H1 (cell line): ENCODE measurements at places on chromosomes 2 and 18. TPM values are rescaled to one million over a fixed set of nuclear protein-coding genes. Genes with fewer than 3 reads are reported as not detected.

DNA sequence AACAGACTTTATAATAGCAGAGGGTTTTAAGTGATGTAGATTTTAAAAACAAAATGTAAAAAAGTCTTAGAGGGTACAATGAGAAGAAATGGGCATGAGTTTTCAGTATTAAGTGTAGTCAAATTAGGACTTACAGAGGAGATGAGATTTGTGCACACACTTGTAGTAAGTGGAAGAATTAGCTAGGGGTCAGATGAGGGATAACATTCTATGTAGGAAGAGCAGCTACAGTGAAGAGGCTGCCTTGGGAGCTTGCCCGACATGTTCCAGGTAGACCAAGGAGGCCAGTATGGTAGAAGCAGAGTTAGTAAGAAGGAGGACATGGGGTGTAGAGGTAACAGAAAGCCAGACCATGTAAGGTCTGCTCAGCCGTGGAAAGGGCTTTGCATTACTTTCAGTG, 189.2 kb upstream of the DSEL start:
- no peak for DNase-seq

The FSHR gene
- polyA plus RNA-seq, result 0.06 TPM in 1 of 2 replicates, not detected in the other

DNA sequence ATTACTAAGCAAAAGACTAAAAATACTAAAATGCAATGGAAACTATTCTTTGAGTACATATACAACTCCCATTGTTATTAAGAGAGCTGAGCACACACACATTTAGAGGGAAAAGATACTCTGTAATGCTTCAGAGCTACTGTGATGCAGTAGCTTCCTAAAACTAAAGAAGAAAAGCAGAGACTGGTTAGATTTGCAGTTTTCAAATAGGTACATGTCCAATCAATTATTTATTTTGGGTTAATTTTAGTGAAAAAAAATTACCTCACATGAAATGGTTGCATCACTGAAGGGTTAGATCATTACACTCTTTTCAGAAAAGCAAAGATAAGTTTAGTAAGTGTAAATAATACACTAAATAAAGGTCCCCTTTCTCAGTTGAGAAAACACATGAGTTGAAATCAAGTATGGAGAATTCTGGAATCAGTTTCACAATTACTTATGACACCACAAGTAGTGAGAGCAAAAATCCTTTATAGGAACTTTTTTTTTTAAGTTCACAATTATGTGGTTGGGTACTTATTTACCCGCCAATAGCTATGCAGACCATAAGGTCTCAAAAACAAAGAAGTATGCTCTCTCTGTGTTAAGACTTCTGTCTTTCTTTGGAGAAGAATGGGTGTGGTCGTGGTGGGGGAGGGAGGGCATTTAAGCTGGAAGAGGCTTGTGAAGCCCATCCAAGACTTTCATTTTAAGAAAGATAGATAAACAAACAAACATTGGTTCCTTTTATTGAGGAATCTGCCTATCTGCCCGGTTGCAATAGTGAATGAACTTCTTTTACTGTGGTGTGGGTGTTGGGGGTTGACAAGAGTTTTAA, 25.3 kb upstream of the SERTAD2 start:
- no peak for DNase-seq

The INPP5D gene
- polyA plus RNA-seq, result 4.5 and 6.0 TPM in 2 replicates

- no peak for DNase-seq
These were observed 385.4 kb upstream of the TMEFF2 start for GRCh38 chr2:192579965-192580700.

GRCh38 chr2:8080063-8080462, 601.8 kb upstream of the ID2 start:
- DNase-seq, result no peak

The IL36A gene
- not detected in 2 replicates for polyA plus RNA-seq

DNA sequence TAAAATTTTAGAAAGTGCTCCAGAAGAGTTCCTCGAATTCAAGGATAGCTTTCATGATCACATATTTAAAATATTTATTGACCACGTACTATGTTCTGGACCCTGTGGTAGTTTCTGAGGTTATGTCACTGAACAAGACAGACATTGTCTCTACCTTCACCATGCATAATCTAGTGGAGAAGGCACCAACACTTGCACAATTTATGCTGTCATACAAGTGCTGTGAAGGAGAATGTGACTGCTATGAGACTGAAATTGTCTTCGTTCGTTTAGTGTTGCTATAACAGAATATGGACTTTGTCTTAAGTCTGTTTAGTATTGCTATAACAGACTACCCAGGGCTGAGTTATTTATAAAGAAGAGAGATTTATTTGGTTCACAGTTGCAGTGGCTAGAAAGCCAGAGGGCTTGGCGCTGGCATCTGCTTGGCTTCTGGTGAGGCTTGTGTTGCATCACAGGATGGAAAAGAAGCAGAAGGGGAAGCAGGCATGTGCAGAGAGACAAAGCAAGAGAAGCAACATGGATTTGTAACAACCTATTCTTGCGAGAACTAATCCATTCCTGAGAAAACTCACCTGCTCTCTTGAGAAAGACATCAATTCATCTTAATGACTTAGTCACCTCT, 50.0 kb upstream of the RFX8 start:
- DNase-seq, result no peak

GRCh38 chr18:66395671-66396218, 208.1 kb downstream of the CDH19 start:
- no peak for DNase-seq

The SRBD1 gene
- 2.5 and 4.6 TPM in 2 replicates for polyA plus RNA-seq

DNA sequence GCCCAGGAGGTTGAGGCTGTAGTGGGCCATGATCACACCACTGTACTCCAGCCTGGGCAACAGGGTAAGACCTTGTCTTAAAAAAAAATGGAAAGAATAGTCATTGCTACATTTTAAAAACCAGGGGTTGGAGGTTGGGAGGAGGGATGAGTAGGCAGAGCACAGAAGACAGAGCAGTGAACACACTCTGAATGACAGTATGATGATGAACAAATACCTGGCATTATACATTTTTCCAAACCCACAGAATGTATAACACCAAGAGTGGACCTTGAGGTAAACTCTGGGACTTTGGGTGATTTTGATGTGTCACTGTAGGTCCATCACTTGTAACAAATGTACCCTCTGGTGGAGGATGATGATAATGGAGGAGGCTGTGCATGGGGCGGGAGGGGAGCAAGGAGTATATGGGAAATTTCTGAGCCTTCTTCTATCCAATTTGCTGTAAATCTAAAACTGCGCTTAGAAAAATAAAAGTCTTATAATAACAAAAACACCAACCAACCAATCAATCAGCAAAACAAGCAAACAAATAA, 111.4 kb upstream of the PGAP1 start:
- DNase-seq, result no peak

The SMCHD1 gene
- 4.5 and 9.3 TPM in 2 replicates for polyA plus RNA-seq

GRCh38 chr2:38835015-38835601, 40.6 kb downstream of the DHX57 start:
- DNase-seq, result no peak

- DNase-seq, result no peak
These were observed 2.5 kb downstream of the APLF start for GRCh38 chr2:68469935-68470334.

DNA sequence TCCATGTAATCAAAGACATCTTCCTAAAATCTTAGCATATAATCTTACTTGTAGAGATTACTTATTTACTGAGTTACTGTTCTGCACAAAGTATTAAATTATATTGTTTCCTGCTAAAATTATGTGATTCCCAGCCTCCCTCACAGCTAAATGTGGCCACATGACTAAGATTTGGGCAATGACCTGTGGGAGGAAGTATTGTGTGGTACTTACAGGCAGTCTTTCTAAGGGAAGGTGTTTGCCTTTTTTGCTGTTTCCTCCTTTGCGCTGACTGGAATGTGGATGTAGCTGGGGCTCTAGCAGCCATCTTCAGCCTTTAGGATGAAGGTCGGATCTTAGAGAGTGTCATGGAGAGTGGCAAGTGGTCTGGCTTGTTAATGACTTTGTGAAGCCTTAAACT, 146.3 kb upstream of the APCDD1 start:
- no peak for DNase-seq

DNA sequence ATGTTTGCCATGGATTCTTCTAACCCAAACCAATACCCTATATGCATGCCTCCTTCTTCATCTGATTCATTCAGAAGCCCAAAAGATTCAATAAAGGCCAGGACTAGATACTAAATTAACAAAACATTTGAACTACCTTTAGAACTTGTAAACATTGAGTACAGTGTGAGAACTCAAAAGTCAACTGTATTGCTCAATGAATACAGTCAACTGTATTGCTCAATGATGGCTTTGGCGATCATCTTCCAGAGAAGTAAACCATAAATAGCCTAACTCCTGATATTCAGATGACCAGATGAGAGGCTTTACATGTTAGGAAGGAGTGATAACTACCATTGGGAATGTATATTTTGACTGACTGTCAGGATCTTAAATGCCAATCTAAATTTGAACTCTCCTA, 206.5 kb upstream of the ITGA4 start:
- DNase-seq, result no peak

The FN1 gene
- polyA plus RNA-seq, result 42.4 and 42.9 TPM in 2 replicates

DNA sequence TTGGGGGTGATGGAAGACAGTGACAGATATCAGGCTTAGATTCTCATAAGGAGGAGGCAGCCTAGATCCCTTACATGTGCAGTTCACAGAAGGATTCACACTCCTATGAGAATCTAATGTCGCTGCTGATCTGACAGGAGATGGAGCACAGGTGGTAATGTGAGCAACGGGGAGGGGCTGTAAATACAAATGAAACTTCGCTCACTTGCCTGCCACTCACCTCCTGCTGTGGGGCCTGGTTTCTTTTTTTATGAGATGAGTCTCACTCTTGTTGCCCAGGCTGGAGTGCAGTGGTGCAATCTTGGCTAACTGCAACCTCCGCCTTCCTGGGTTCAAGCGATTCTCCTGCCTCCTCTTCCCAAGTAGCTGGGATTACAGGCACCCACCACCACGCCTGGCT, 258.6 kb downstream of the EN1 start:
- DNase-seq, result no peak

The DNAJC27 gene
- 1.4 and 1.5 TPM in 2 replicates for polyA plus RNA-seq

DNA sequence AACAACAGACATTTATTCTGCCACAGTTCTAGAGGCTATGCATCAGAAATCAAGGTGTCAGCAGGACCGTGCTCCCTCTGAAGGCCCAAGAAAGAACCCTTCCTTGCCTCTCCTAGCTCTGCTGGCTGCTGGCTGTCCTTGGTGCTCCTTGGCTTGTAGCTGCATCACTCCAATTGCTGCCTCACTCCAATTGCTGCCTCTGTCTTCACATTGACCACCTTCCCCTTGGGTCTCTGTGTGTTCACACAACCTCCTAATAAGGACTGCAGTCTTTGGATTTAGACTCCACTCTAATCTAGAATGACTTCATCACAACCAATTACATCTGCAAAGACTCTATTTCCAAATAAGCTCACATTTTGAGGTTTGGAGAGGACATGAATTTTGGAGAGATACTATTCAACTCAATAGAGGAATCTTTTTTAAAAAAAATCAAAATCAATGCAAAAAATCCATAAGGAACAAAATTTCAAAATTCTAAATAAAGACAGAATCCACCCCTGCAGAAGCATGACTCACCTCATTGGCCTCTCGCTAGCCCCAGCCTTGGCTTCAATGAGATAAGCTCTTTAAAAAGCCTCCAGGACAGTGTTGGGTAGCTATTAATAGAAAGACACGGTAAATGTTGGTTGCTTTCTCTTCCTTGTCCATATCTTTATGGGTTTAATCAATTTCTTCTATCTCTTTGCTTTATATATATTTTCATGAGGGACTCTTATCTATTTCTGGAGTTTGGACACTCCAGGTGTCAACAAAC, 267.6 kb upstream of the MGAT5 start:
- no peak for DNase-seq

DNA sequence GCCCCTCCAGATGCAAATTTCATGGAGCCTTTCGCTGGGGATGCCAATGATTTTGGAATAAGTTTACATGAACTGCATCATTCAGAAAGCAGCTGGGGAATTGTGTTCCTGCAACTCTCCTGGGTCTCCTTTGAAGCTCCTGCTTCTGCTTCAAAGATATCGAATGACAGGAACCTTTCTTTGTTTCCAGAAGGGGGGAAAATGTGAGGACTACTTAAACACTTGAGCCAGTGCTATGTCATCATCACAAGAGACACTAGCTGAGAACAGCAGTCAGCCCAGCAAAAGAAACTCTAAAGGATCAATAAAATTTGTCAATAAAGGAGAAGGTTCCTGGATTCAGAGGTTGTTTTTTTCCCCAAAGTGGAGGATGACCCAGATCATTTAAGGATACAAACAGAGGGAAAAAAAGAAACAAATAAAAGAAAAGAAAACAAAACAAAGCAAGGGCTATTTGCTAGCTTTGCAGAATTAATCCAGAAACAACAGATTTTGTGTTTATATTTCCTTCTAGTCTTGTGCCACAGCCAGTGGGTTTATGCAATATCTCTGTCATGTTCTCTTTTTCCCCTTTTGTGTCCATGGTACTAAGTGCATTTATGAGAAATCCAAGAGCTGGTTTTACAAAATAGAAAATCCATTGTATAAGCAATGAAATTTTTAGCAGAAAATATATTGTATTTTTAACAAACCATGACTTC, 463.7 kb downstream of the CDH2 start:
- DNase-seq, result no peak

DNA sequence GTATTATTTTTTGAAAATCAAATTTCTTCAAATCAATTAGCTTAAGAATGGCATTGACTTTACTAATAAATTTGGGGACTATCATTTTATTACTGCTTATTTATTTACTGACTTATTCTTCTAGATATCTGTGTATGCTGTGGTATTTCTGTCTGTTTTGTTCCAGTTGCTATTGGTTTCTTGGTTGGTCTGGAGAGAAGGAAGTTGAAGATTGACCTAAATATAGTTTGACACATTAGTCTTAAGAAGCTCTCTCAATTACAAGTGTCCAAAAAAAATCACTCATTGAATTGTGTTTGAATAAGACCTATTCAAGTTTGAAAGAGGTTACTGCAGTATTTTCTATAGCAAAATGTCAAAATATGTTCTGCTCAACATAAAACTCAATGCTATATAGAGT, 153.3 kb upstream of the KYNU start:
- no peak for DNase-seq

The FOXI3 gene
- 6.8 and 9.8 TPM in 2 replicates for polyA plus RNA-seq

- no peak for DNase-seq
These were observed 48.2 kb downstream of the PIGN start for GRCh38 chr18:62138461-62139235.

GRCh38 chr2:8141780-8142179, 540.1 kb upstream of the ID2 start:
- no peak for DNase-seq

DNA sequence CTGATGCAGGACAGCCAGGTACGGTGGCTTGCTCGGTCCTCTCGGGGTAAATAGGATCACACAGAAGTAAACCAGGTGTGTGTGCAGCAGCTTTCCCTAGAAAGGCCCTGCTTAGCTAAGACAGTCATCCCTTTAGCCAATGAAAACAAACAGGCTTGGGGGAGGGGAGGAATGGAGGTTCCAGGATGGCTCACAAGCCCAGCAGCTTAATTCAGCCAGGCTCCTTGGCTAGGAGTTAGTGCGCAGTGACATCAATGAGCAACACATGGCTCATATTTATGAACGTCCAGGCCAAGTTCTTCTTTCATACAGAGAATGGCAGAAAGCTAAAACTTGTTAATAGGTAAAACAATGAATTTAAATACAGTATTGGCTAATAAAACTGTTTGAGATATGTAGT, 10.2 kb downstream of the IAH1 start:
- no peak for DNase-seq

- DNase-seq, result no peak
These were observed 48.0 kb downstream of the TRABD2A start for GRCh38 chr2:84832772-84833461.

- DNase-seq, result no peak
These were observed 32.6 kb downstream of the BIN1 start for GRCh38 chr2:127074358-127074757.

The GALNT5 gene
- polyA plus RNA-seq, result 0.02 TPM in 2 replicates

- DNase-seq, result no peak
These were observed 10.4 kb upstream of the KCNK3 start for GRCh38 chr2:26682155-26682554.

The SPDYA gene
- 0.09 and 0.12 TPM in 2 replicates for polyA plus RNA-seq

The KCNF1 gene
- polyA plus RNA-seq, result 1.5 and 1.6 TPM in 2 replicates

GRCh38 chr2:189536830-189537229, 43.8 kb downstream of the SLC40A1 start:
- no peak for DNase-seq
